ENCODE measurements at places on chromosomes 6 and 20.

GRCh38 chr6:137901454-137901853 is 34.4 kb downstream of the TNFAIP3 start:
- no peak for DNase-seq

- no peak for DNase-seq
Observed at GRCh38 chr20:11153819-11154218, 480.0 kb upstream of the JAG1 start.

DNA sequence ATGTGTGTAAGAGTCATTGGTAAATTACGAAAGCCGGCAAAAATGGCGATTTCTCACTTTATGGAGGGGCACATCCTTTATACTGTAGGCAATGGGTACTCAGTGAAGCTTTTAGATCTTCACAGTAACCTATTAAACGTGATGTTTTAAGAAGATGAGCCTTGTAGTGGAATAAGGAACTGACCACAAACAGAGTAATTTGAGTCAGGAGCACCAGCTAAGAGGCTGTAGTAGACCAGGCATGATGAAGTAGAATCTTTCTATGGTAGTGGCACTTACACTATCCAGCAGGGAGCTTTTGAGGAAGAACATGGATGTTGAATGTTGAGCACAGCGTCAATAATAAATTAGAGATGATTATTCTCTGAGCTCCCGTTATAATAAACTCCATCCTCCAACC is 65.9 kb downstream of the HIVEP2 start:
- no peak for DNase-seq

DNA sequence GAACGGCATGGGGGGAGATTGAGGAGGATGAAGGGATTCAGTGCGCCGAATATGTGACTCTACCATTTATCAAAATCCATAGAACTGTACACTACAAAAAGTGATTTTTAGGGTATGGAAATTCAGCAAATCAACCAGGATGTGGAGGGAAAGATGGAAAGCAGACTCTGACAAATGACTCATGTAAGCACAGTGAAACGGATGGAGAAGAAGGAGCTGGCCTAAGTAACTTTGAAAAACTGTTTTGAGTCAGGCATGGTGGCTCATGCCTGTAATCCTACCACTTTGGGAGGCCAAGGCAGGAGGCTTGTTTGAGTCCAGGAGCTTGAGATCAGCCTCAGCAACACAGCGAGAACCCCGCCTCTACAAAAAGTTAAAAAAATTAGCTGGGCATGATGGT is 39.2 kb downstream of the MUC22 start:
- no peak for DNase-seq

DNA sequence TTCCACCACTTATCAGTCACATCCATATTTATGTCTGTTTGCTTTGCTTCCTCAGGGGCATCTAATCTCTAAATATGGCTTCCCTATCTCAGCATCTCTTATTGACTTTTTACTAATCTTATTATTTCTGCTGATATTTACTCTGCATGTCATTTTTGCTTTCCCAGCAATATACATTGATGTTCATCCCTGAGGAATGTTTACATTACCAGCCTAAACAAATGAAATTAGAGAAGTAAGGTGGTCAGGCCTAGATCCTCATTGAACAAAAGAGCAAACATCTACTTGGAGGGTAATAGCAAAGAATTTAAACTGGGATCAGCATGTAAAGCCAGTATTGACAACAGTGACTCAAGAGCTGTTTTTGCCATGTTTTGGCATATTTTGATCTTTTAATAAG is 546.4 kb downstream of the MMUT start:
- DNase-seq: no peak

GRCh38 chr6:126170978-126171382 is 168.9 kb upstream of the CENPW start:
- DNase-seq: peak; percentile 47

GRCh38 chr6:31352310-31352682 is 4.7 kb downstream of the HLA-B start:
- no peak for DNase-seq

DNA sequence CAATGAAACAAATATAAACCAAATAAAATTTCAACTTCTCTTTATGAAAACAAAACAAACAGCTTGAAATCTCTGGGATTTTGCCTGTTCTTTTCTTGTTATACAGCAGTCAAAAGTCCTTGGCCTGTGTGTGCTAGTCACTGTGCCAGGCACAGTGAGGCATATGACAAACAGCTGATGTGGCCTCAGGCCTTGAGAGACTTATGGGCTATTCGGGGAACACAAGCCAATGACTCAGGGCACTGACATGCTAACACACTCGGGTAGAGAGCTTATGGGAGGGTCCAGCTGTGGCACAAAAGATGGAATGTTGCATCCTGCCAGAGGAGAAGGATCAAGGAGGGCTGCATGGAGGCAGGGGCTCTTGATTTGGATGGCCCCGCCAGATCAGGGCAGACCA is 95.4 kb upstream of the NKX2-2 start:
- DNase-seq: no peak

DNA sequence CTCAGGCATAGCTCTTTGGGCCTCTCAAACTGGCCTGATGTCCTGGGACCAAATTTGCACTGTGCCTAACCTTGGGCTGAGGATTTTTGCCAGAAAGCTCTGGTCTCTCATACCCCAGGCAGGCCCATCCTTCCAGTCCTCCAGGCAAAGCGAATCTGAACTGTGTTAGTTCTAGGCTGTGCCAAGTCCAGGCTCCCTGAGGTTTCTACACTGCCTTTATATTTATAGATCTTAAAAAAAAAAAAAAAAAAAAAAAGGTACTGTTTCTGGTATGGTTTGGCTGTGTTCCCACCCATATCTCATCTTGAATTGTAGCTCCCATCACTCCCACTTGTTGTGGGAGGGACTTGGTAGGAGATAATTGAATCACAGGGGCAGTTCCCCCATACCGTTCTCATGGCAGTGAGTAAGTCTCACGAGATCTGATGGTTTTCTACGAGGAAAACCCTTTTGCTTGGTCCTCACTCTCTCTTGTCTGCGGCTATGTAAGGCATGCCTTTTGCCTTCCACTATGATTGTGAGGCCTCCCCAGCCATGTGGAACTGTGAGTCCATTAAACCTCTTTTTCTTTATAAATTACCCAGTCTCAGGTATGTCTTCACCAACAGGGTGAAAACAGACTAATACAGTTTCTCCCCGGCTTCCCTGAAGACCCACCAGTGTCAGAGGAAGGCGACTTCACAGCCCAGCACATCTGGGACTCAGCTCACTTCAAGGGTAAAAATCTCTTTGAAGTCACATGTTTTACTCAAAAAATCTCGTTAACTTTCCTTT is 39.0 kb upstream of the TBXT start:
- peak; percentile 23 for DNase-seq

All from RPMI8226 (cell line).